ENCODE measurements at places on chromosomes 5 and 9. TPM values are rescaled to one million over a fixed set of nuclear protein-coding genes. Genes with fewer than 3 reads are reported as not detected.

Gene KIF24
- 0.32 TPM for polyA plus RNA-seq

Gene TRMO
- polyA plus RNA-seq = 9.9 TPM

Gene MVB12B
- polyA plus RNA-seq = 13.5 TPM

Gene CDKN2A
- polyA plus RNA-seq = 1.3 TPM

Gene OR1K1
- not detected for polyA plus RNA-seq

Gene INSL4
- polyA plus RNA-seq = not detected

Gene LRRC14B
- not detected for polyA plus RNA-seq

Gene EIF4EBP3
- 33.2 TPM for polyA plus RNA-seq

Gene PAEP
- not detected for polyA plus RNA-seq

Gene CDO1
- polyA plus RNA-seq = 18.2 TPM

Gene FOXD4L4
- not detected for polyA plus RNA-seq

Gene GLDC
- polyA plus RNA-seq = 2.9 TPM

Gene MSX2
- polyA plus RNA-seq = 16.4 TPM

Gene EPB41L4B
- polyA plus RNA-seq = 1.2 TPM

Gene LOX
- polyA plus RNA-seq = 15.0 TPM

Gene SGTB
- 4.0 TPM for polyA plus RNA-seq

Gene HSPB3
- 2.2 TPM for polyA plus RNA-seq

Gene TNFSF15
- 0.92 TPM for polyA plus RNA-seq

Measured in urinary bladder (tissue), 4 donors.